A549 treated with CORT108297 at 1 μM for 4 hours (cell line): ENCODE measurements at places on chromosomes 11 and 22. TPM values are rescaled to one million over a fixed set of nuclear protein-coding genes. Genes with fewer than 3 reads are reported as not detected.

The CCDC116 gene
- 0.05 to 0.06 TPM (median 0.06 TPM) in 3 of 5 replicates, not detected in the others for total RNA-seq

The PHETA2 gene
- not detected in 5 replicates for total RNA-seq

The ALKBH8 gene
- 7.1 to 9.6 TPM (median 8.3 TPM) in 5 replicates for total RNA-seq

The CHRM1 gene
- 0.02 to 0.16 TPM (median 0.03 TPM) in 4 of 5 replicates, not detected in the other for total RNA-seq

The DDI1 gene
- total RNA-seq, result not detected in 5 replicates

The ZC3H12C gene
- total RNA-seq, result 5.2 to 10.1 TPM (median 8.3 TPM) in 5 replicates

The ADM2 gene
- 0.38 to 0.83 TPM (median 0.64 TPM) in 5 replicates for total RNA-seq

The PLAAT2 gene
- 0.18 to 0.60 TPM (median 0.46 TPM) in 5 replicates for total RNA-seq

The MS4A3 gene
- total RNA-seq, result not detected in 5 replicates

The TMEM132A gene
- total RNA-seq, result 110 to 179 TPM (median 170 TPM) in 5 replicates

The ADM gene
- total RNA-seq, result 77.3 to 130 TPM (median 90.4 TPM) in 5 replicates

The GAL3ST1 gene
- total RNA-seq, result 6.1 to 10.2 TPM (median 9.2 TPM) in 5 replicates

The FAM227A gene
- total RNA-seq, result 0.46 to 1.1 TPM (median 0.80 TPM) in 5 replicates

The RPS3 gene
- total RNA-seq, result 3,282 to 4,477 TPM (median 3,376 TPM) in 5 replicates

The HORMAD2 gene
- not detected in 5 replicates for total RNA-seq

The C11orf87 gene
- total RNA-seq, result 0.01 to 0.02 TPM (median 0.02 TPM) in 4 of 5 replicates, not detected in the other

The PKP3 gene
- total RNA-seq, result 26.3 to 41.8 TPM (median 39.9 TPM) in 5 replicates

The CNIH2 gene
- total RNA-seq, result 1.6 to 2.5 TPM (median 2.4 TPM) in 5 replicates

The ANO9 gene
- total RNA-seq, result 0.55 to 1.8 TPM (median 1.0 TPM) in 5 replicates

The SSTR3 gene
- total RNA-seq, result not detected in 5 replicates

The FGF19 gene
- total RNA-seq, result 0.03 to 0.08 TPM in 2 of 5 replicates, not detected in the others

The OSM gene
- 0.05 TPM in 1 of 5 replicates, not detected in the others for total RNA-seq

The CST6 gene
- not detected in 5 replicates for total RNA-seq

The MPZL3 gene
- total RNA-seq, result 0.29 to 0.47 TPM (median 0.32 TPM) in 5 replicates

The TEF gene
- total RNA-seq, result 0.85 to 1.1 TPM (median 0.93 TPM) in 5 replicates

The SLC22A25 gene
- total RNA-seq, result not detected in 5 replicates

The VPREB1 gene
- total RNA-seq, result not detected in 5 replicates

The TPST2 gene
- total RNA-seq, result 9.0 to 13.9 TPM (median 12.3 TPM) in 5 replicates

The KRTAP5-8 gene
- 0.12 TPM in 1 of 5 replicates, not detected in the others for total RNA-seq

The CEND1 gene
- 1.4 to 2.7 TPM (median 2.0 TPM) in 5 replicates for total RNA-seq

The SLC17A6 gene
- total RNA-seq, result not detected in 5 replicates

The OR10D3 gene
- not detected in 5 replicates for total RNA-seq
